ENCODE measurements at places on chromosomes 2 and 18. TPM values are rescaled to one million over a fixed set of nuclear protein-coding genes. Genes with fewer than 3 reads are reported as not detected.

Gene CCDC121
- total RNA-seq = 3.1 TPM

Gene SFT2D3
- 9.7 TPM for total RNA-seq

- no peaks in the 10 kb centered on the region for H3K27me3 ChIP-seq
- H3K4me3 ChIP-seq = no peak overlapping the region
- H3K36me3 ChIP-seq = no peaks in the 10 kb centered on the region
- no peak for DNase-seq
- H3K27ac ChIP-seq = peak overlapping the region; percentile 66
Measured at GRCh38 chr2:158717366-158718195, 77.5 kb upstream of the DAPL1 start.

DNA sequence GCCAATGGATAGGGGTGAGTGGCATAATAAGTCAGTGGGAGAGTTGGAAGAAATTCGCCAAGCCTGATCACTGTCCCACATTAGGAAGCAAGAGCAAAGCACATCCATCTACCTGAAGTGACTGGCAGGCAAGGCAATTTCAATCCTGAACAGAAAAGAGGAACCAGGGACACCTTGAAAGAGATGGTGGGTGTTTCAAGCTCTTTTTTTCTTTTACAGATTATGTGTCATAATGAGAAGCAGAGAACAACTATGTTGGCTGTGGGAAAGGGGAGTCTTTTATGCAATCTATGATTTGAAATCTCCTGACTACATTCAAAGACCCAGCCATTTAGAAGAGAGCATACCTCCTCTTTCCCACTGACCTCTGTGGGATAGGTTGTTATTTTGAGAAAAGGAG, 63.5 kb downstream of the TGIF1 start:
- H3K4me3 ChIP-seq = no peak overlapping the region
- no peaks in the 10 kb centered on the region for H3K27me3 ChIP-seq
- H3K4me1 ChIP-seq = peaks cover 10% of the 10 kb centered on the region
- no peak overlapping the region for H3K27ac ChIP-seq

DNA sequence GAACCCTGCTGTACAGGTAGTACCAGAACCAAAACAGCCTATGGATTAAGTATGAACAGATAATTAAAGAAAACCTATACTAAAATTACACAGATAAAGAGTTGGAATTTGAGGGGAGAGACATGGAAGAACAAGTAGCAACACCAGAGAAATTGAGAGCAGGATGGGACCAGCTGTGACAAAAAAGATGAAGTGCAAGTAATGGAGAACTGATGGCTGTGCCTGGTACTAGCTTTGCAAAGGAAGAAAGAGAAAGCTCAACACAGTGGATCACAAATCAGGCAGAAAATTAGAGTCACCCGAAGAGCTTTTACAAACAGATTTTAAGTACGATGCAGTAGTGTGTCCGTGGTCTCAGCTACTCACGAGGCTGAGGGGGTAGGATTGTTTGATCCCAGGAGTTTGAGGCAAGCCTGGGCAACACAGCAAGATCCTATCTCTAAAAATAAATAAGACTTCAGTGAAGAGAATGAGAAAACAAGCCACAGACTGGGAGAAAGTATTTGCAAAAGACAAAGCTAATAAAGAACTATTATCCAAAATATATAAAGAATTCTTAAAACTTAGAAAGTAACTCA, 46.5 kb downstream of the CUL3 start:
- no peak for DNase-seq
- H3K36me3 ChIP-seq = peaks cover 31% of the 10 kb centered on the region
- no peak overlapping the region for H3K4me3 ChIP-seq
- no peaks in the 10 kb centered on the region for H3K27me3 ChIP-seq
- no peak overlapping the region for H3K27ac ChIP-seq
